NCI-H1694 (cell line): ENCODE measurements at places on chromosomes 1 and 21.
A peak's percentile ranks its signal among the peaks of the same experiment; 100 is the strongest.

- peak; percentile 78 for DNase-seq
Observed at GRCh38 chr1:205229399-205229871, 1.7 kb downstream of the TMCC2 start.

GRCh38 chr1:8679395-8679800 lies 138.0 kb downstream of the RERE start:
- DNase-seq = no peak

DNA sequence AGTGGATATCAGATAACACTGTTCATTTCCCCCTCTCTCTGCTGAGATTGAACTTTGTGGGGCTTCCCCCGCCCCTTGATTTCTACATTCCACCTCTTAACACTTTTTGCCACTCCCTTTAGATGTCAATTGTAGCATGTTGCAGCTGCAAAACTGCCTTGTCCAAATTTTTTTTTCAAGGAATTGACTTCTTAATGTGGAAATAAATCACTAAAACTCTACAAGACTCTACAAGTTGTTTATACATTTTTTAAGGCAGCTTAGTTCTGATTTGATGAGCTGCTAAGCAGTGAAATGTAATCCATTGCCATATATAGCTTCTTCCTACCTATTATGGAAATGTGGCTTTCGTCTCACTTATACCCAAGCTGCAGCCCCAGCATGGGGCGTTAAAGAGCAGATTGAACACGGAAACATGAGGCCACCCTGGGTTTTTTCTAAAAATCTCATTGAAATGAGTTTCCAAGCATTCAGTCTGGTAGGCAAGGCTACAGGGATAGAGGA lies 132.2 kb downstream of the SYT2 start:
- no peak for DNase-seq

- no peak for DNase-seq
Observed at GRCh38 chr1:231201979-231202633, 38.9 kb upstream of the GNPAT start.

DNA sequence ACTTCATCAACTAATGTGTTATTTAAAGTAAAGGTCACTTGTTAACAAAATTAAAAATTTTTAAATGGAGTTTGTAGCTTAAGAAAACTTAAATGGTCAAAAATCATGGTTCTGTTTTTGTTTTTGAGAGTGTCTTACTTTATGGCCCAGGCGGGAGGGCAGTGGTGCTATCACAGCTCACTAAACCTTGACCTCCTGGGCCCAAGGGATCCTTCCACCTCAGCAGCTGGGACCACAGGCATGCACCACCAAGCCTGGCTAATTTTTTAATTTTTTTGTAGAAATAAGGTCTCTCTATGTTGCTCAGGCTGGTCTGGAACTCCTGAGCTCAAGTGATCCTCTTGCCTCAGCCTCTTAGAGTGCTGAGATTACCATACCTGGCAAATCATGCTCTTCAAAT lies 111.4 kb downstream of the MAST2 start:
- DNase-seq = no peak

GRCh38 chr1:225257081-225257480 lies 170.8 kb downstream of the LBR start:
- DNase-seq = no peak

DNA sequence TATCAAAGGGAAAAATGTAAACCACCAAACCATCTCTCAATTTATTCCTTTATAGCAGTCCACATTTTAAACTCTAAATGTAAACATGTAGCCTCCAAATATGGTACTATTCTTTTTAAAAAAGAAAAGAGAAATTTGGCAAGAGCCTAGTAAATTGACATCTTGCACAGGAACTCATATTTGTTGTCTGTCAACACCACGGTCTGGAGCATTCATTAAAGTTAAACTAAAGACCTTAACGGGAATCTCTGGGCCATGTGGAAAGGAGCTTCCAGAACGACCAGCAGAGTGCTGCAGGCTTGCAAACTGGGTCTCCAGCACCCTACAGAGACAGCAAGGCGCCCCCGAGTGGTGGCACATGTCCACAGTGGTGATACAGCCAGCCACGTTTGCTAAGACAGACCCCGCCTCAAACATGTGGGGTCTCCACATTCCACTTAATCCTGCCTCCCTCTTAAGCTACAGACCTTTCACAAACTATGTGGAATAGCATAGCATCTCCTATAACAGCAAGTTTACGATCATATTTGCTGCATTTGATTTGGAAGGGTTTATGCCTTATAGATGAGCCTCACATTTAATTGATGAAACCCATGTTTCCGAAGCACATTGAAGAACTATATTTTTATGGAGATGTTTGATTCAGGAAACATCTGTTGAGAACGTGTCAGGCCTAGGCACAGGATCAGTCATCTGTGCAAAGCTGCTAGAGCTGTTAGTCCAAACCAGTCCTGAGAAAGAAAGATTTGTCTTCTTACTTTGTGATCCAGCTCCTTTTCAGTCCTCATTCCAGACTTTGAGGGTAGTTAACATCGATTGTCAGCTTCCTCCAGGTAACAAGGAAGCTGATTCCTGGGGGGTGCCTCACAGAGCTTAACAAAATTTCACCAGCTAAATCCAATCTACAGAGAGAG lies 96.4 kb upstream of the BACE2 start:
- peak; percentile 33 for DNase-seq

DNA sequence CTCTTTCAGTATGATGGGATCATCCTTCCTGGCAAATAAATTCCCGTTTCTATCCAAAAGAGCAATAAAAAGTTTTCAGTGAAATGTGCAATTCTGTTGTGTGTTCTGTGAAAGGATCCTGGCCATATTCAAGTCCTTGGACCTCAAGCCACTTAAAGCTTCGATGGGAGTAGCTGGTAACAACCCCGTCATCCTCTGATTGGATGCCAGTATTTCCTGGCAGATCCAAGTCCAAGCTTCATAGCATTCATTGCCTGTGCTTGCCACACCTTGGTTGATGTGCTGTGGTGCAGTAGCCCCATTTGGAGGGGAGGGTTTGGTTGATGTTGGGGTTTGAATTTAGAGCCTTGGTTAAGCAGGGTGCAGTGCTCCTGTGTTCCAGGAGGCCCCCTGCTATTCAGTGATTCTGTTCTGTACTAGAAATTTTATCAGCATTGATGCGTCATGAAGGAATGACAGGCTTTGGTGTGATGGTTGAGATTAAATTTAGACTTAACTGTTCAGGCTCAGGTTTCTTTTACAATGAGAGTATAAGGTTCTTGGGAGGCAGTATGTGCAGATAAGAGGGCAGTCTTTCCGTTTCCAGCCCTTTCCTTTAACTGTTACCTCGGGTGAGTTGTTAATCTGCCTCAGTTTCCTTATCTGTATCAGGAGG lies 4.9 kb downstream of the RPL11 start:
- no peak for DNase-seq
